GM23248 (cell line): ENCODE measurements at places on chromosomes 5 and 9. TPM values are rescaled to one million over a fixed set of nuclear protein-coding genes. Genes with fewer than 3 reads are reported as not detected.

- no peaks in the 10 kb centered on the region for H3K27me3 ChIP-seq
- H3K4me1 ChIP-seq: no peaks in the 10 kb centered on the region
- no peak for DNase-seq
- no peak overlapping the region for H3K4me3 ChIP-seq
Observed at GRCh38 chr5:167233507-167234220, 1057.8 kb upstream of the WWC1 start.

GRCh38 chr9:104386013-104386412, 118.0 kb upstream of the OR13F1 start:
- H3K36me3 ChIP-seq: no peaks in the 10 kb centered on the region
- H3K4me1 ChIP-seq: no peaks in the 10 kb centered on the region
- no peak for DNase-seq

NEURL1B gene
- 0.38 and 1.8 TPM in 2 replicates for total RNA-seq

DNA sequence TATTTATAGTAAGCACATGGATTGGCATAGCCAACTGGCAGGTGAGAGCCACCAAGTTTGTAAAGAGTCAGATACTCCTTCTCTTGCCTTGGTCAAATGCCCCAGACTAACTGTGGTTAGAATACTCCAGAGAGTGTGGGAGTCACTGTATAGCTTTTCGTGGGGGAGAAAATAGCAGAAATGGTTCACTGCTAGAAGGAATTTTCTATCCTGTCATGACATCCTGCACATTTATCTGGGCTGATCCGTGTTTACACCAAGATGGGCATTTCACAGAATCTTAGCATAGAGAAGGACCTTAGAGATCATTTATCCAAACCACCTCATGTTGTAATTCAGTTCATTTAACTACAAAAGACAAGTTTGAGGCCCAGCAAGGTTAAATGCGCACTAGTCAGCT, 460.8 kb downstream of the ENC1 start:
- no peak overlapping the region for H3K4me3 ChIP-seq
- DNase-seq: no peak
- H3K27me3 ChIP-seq: no peaks in the 10 kb centered on the region

DNA sequence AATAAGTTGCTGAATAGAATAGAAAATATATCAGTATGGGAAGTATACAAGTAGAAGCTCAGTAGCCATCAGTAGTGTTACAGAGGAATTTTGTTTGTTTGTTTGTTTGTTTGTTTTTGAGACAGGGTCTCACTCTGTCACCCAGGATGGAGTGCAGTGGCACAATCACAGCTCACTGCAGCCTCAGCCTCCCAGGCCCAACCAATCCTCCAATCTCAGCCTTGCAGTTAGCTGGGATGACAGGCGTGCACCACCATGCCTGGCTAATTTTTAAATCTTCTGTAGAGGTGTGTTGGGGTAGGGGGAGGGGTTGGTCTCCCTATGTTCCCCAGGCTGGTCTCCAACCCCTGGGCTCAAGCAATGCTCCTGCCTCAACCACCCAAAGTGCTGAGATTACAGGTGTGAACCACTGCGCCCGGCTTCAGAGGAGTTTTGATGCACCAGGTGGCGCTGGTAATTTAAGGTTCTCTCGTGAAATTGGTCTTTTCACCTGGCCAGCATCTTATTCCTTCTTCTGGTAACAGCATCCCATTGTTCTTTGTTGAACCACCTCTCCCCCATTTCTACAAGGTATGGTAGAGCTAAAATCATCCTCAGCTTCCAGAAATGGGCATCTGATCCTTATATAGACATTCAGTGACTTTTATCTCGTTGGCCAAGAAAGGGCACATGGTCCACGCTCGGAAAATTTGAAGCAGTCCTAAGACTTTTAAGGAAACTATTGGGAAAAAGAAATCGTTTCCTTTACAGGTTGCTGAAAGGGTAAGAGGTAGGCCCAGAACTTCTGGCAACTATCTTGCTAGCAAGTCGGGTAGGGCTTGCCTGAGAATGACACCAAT, 157.1 kb downstream of the ARRDC3 start:
- no peaks in the 10 kb centered on the region for H3K36me3 ChIP-seq
- H3K27ac ChIP-seq: no peak overlapping the region
- H3K4me3 ChIP-seq: no peak overlapping the region
- DNase-seq: no peak
- H3K27me3 ChIP-seq: no peaks in the 10 kb centered on the region

TAF11L11 gene
- not detected in 2 replicates for total RNA-seq

GRCh38 chr5:178143901-178144300, 9.8 kb downstream of the NHP2 start:
- no peaks in the 10 kb centered on the region for H3K27me3 ChIP-seq
- H3K4me1 ChIP-seq: no peaks in the 10 kb centered on the region
- DNase-seq: no peak
